Cardiac ventricle fibroblast (primary cell): ENCODE measurements at places on chromosomes 7 and 10. TPM values are rescaled to one million over a fixed set of nuclear protein-coding genes. Genes with fewer than 3 reads are reported as not detected.

Gene SOSTDC1
- not detected in 2 replicates for total RNA-seq

Gene HTRA1
- 789 and 827 TPM in 2 replicates for total RNA-seq

Gene GPR146
- 9.2 and 13.6 TPM in 2 replicates for total RNA-seq

Gene ZNF33A
- total RNA-seq: 10.6 and 11.6 TPM in 2 replicates

Gene SLC16A9
- 0.37 and 0.59 TPM in 2 replicates for total RNA-seq

Gene SFTPD
- total RNA-seq: not detected in 2 replicates
